ENCODE measurements at places on chromosomes 16 and 17.

DNA sequence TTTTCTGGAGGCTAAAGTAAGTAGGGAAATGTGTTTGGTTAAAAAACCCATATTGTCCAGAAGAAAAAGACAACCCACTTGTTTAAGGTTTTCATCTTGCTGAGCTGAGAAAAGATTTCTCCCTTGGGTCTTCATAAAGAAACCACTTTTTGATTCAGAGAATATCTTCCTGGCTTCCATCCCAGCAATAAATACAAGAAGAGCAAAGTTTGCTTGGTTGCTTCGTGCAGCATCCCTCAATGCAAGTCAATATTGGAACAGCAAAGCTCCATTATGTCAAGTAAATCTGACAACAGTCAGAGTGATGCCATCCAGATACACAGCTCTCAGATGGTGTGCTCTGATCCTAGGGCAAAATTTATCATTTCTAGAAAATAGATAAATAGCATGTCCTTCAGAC, 118.9 kb upstream of the PIRT start:
- DNase-seq: no peak

DNA sequence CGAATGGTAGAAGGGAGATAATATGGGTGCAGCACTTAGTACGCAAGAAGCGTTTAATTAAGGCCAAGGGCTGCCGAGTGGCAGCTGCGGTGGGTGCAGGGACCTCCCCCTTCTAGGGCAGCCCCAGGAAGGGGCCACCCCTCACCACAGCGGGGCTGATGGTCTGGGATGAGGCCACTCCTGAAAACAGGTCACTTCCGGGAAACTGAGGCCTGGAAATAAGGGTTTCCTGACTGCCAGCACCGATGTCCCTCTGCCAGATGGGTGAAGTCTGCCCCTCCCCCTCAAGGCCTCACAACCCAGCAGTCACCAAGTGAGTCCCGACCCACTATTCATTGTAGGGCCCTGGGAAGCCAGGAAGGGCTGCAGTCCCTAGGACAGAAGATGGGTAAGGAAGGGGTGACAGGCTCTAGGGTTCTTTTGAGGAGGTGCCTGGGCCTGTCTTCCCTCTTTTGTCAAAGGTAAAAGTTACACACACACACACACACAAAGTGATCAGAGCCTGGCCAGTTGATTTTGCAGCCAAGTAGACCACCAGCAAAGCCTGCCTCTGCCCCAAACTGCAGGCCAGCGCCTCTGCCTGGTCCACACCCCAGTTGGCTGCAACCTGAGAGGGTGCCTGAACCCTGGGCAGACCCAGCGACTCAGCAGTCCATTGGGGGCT, 12.5 kb downstream of the SREBF1 start:
- DNase-seq: no peak

DNA sequence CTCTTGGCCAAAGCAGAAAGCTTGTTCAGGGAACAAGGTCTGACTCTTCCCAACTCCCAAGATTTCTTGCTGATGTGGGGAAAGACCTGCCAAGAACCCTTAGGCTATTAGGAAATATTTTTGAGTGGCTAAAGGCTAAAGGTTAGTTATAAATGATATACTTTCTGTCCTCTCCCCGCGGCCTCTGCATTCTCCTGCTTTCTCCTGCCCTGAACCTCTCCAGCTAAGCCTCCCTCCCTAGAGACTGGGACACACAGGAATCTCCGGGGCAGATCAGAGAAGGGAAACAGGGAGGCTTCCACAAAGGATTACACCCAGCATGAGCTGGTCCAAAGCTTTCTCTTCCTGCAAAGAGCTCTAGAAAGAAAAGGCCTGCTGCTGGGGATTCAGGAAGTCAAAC, 2.3 kb downstream of the SLC43A2 start:
- DNase-seq: no peak

DNA sequence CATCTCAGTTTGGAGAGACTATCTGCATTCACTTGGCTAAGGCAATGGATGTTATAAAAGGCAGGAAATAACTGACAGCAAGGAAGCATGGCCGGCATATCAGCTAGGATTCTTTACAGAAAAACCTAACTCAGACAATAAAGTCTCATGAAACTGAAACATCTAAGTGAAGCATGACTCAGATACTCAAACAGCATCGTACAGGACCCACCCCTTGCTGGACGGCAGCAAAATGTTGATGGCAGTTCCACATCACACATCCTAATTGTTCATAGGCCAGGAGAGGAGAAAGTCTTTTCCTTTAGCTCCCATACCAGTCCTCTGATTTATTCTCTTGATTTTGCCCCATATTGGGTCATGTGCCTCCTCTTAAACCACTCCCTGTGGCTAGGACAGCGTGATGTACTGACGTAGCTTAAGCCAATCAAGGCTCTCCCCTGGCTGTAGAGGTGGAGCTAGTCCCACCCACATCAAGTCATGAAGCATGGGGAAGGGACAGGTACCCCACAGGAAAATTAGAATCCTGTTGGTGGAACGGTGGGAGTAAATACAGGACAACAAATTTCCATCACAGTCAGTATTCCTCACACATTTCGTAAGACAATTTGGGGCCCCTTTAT, 178.9 kb downstream of the IRX3 start:
- no peak for DNase-seq

GRCh38 chr17:42675965-42676423, 800 bp downstream of the PLEKHH3 start:
- DNase-seq: no peak

DNA sequence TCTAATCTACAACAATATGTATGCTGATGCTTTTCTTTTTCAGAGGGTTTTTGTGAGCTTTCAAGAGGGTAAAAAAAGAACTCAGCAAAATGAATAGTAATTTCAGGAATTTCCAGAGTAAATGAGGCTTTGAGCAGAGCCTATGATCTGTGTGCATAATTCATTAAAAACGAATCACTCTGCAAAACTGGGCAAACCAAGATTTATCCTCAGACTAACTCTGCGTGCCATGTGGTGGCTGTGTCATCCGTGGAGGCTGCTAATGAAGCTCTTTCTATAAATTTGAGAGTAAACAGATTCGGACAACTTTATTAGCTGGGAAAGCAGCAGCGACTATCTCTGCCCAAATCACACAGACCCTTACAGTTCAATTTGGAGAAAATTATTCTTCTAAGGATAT, 83.8 kb downstream of the FOXL1 start:
- DNase-seq: no peak

DNA sequence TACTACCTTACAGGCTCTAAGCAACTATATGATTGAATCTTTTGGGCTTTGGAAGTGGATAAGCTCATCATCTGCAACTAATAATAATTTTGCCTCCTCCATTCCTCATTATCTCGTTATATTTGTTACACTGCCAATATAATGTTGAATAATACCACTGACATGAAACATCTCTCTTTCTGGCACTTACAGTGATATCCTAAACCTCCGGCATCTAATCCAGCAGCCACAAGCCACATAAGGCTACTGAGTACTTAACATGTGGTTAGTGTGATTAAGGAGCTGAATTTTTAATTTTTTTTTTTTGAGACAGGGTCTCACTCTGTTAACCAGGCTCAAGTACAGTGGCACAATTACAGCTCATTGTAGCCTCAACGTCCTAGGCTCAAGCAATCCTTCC, 9.6 kb downstream of the CDC42EP4 start:
- DNase-seq: no peak

- DNase-seq: no peak
These were observed 73.2 kb upstream of the C16orf82 start for GRCh38 chr16:26993511-26993910.

- DNase-seq: no peak
These were observed 119.4 kb upstream of the NLRP1 start for GRCh38 chr17:5703736-5704135.

DNA sequence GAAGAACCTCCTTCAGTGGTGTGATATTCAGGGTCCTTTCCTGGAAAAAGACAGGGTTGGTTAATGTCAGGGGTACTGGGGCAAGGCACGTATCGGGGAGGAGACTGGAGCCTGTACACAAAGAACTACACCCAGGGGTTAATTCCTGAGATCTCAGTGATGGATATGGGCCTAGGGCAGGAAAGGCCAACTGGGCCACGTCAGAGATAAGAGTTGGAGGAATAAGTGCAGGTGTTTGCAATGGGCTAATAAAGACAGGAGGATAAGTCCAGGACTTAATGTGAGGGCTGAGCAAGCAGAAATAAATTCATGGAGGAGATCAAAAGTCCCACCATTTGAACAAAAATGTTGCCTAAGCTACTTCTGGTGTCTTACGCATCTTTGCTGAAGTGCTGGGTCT, 10.4 kb upstream of the HERPUD1 start:
- DNase-seq: no peak

- no peak for DNase-seq
These were observed 9.3 kb upstream of the ADGRG1 start for GRCh38 chr16:57619133-57619605.

- DNase-seq: no peak
These were observed 39.6 kb downstream of the BAHCC1 start for GRCh38 chr17:81434681-81435417.

- DNase-seq: no peak
These were observed 4.0 kb downstream of the RNASEK start for GRCh38 chr17:7016418-7016817.

GRCh38 chr16:62363501-62363900, 327.3 kb upstream of the CDH8 start:
- no peak for DNase-seq

DNA sequence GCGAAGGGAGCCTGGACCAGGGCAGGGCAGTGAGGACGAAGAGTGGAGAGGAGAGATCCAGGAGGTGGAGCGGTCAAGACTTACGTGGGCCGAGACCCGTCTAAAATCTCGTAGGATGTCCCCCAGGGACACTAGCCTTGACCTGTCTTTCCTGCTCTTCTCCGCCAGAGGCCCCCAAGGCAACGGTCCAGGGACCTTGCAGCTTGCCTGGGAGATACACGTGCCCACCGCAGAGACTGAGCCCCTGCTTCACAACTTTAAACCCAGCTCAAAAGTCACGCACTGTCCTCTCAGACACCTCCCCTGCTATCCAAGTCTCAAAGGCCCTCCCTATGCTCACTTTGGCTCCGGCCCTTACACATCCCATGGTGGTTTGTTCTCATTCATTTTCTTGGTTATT, 9.4 kb downstream of the TIGD7 start:
- no peak for DNase-seq

- no peak for DNase-seq
These were observed 23.8 kb upstream of the KCNJ12 start for GRCh38 chr17:21352221-21352980.

DNA sequence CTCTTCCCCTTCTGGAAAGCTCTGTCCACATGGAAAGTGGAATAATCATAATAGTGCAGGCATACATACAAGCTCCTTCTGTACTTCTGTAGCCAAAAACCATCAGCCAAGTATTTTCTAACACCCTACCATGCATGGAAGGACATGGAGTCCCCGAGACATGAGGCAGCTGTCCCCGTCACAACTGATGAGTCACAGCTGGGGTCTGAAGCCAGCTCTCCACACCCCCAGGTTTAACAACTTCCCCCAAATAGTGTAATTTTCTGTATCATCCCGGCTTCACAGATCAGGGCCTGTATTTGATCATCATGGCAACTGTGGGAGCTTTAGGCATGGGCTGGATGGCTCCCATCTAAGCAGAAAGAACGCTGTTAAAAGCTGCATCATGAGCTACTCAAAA, 16.6 kb downstream of the C16orf96 start:
- DNase-seq: no peak

DNA sequence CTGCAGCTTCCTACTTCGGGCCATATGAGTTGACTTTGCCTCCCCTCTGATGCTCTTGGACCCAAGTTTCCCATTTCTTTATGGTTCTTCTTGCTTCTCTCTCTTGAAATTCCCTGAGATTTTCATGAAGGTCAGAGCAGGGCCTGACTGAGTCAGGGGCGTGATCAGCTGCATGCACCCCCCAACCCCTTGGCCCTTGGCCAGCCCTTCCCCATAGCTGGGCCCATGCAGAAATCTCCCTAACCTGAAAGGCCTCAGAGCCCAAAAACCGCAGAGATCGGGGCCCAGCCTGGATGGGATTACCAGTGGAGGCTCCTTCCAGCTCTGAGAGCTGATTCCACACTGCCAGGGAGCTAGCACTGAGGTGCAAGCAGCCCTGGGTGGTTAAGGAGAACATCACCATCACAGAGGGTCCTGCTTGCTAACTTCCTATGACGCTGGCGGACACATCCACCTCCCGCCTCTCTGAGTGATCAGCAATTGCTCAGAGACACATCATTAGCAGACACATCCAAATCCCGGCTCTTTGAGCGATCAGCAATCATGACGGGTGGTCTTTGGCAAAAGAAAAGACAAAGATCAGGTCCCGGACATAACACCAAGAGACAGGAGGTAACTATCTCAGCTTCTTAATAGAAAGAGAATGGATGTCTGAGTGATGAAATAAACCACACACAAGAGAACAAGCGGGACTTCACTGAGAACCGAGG, 161.5 kb downstream of the C16orf78 start:
- no peak for DNase-seq

DNA sequence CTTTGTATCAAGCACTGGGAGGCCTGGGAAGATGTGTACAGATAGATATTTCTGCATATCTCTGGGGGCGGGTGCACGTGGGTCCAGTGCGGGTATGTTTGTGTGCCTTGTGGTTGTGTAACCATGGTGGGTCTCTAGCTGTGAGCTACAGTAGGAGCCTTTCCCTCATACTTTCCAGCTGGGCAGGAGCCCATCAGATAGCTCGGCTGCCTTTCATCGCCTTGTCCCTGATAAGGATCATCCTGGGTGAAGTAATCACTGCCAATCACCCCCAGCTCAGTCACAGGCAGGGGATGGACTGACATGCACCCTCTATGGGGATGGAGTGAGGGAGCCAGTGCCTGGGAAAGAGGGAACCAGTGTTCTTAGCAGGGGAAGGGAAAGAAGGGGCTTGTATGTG, 3.2 kb upstream of the SCRN2 start:
- no peak for DNase-seq

- no peak for DNase-seq
These were observed 244.6 kb upstream of the SDK2 start for GRCh38 chr17:73888862-73889261.

DNA sequence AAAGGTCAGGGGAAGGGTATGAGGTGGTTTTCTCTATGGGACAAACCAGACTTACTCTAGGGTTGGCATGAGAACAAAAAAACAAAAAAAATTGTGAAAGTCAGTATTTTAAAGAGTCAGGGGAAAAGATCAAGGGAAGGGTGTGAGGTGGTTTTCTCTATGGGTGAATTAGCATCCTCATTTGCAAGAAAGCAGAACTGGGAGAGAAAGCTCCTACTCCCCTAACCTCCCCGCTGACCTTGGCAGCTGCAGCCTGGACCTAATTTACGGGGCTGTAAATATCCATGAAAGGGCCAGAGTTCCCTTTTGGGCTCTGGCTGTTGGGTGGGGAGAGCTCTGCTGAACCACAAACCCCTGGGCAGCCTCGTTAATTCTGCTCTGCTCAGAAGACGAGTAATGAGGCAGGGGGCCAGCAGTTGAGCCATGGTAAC, 10.6 kb downstream of the RHBDL3 start:
- DNase-seq: no peak

All from kidney epithelial cell (primary cell).